ENCODE measurements at places on chromosomes 6 and 20.

- no peak for DNase-seq
These were observed 58.4 kb downstream of the PDE7B start for GRCh38 chr6:135909737-135910387.

DNA sequence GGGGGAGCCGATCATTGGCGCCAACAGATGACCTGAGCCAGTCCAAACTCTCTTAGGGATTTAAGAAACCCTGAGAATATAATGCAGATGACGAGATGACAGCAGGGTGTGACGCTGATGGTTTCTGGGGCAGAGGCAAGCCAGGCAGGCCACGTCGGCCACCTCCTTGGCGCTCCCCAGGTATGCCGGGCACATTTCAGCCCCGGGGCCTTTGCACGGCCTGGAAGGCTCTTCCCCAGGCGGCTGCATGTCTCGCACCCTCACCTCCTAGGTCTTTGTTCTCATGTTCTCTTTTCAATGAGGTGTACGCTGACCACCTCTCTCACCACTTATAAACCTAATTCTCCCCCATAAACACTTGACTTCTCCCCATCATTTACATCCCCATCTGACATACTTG lies 64.9 kb downstream of the RBM38 start:
- DNase-seq = no peak

DNA sequence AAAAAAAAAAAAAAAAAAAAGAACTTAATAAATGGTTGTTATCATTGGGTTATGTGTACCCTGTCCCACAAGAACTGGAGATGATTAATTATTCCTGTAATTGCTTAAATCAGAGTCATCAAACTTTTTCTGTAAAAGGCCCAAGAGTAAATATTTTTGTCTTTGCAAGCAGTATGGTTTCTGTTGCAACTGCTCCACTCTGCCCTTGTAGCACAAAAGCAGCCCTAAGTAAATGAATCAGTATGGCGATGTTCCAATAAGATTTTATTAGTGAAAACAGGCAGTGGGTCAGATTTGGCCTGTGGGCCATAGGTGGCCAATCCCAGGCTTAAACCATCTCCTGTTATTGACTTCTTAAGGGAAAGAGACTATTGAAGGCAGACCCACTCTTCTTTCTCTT lies 252.7 kb downstream of the TSHZ2 start:
- no peak for DNase-seq

DNA sequence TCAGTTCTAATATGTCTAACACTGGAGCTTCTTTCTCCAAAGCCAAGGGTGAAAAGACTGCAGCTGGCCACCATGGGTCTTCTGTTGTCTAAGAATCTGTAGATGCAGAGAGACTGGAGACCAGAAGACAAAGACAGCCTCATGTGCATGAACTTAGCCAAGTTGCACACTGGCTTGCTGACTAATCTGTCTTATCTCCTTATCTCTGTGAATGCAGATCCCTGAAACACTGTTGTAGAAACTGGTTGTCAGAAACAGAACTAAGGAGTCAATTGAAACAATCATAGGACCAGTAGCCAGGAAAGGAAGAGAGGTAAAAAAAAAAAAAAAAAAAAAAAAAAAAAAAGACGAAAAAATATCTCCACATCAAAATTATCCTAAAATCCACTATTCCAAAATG lies 109.7 kb downstream of the BFSP1 start:
- DNase-seq = no peak

- no peak for DNase-seq
These were observed 108.2 kb downstream of the SULF2 start for GRCh38 chr20:47676912-47677634.
